Activated CD4-positive, CD25-positive, alpha-beta regulatory T cell treated with anti-CD3 and anti-CD28 coated beads, Interleukin-2, amount 50 U/mL, for 16 hours (primary cell): ENCODE measurements at places on chromosomes 4 and X.

DNA sequence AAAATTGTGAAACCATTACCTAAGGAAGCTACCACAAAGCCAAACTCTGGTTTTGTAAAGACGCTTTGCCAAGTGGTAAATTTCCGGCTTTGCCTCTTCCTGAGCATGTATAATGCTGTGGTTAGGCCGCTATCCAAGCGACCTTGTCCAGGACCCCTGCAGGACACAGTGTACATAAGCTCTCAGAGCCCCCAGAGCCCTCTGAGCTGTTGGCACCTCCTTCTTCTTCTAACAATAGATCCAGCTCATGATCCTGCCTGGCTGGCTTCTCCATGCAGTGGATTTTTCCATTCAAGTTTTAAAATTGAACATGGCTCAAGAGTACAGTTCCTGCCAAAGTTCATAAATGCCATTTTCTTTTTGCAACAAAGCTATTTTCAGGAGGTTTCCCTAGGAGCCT lies 326.7 kb downstream of the MAPK10 start:
- DNase-seq: no peak

DNA sequence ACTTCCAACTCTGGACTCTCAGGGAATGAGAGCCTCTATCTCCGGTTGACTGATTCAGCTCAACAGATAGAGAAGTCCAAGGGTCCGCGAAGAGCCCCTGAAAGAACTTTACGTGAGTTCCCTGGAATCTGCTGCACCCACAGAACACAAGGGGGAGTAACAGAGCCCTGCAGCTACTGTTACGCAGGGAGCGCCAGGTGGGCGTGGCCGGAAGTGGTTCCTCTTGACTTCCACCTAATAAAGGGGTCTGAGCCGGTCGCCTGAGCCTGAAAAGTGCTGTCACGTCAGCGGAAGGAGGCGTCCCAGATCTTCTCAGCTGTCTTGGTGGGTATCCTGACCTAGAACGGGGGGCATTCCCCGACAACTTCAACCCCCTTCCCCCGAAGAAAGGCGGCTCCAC lies at the start of gene MAGEB6:
TSS of gene MAGEB6 (plus strand) at position 237 of the 400 bp plus-strand sequence. CDS start 1,407 bp downstream, outside the sequence.
- no peak for DNase-seq

DNA sequence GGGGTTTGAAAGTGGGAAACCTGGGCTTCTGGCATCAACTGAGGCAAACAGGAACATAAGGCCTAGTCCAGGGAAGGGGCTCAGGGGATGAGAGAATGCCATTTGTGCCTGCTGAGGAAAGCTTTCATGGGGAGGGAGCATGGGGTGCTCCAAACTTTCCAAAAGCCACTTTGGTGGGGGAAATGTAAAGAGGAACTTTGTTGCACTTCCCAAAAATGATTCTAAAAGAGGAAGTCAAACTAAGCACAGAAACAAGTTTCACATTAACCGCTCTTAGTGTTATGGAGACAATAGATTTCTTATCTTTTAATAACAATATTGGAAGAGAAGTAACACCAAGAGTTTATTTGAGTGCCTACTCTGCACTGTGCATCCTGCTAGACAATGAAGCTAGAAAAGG lies 32.3 kb downstream of the GAB3 start:
- DNase-seq: no peak

DNA sequence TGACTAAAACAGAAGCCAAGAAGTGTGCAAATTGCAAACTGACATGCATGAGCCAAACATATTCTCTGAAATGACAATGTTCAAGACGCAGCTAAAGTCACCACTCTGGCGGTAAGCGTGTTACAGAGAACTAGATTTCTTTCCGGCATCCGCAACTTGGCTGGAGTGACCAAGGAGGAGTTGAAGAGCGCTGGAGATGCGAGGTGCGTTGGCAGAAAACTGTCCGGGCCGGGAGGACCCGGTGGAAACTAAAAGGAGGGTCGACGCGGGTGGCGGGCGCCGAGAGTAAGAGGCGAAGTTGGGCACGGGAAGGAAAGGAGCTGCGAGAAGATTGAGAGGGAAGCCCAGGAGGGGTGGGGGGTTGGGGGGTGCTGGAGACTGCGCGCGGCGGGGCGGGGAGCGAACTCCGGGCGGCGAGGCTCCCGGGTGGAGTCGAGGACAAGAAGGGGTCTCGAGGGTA lies 807 bp downstream of the SEL1L3 start:
- no peak for DNase-seq

DNA sequence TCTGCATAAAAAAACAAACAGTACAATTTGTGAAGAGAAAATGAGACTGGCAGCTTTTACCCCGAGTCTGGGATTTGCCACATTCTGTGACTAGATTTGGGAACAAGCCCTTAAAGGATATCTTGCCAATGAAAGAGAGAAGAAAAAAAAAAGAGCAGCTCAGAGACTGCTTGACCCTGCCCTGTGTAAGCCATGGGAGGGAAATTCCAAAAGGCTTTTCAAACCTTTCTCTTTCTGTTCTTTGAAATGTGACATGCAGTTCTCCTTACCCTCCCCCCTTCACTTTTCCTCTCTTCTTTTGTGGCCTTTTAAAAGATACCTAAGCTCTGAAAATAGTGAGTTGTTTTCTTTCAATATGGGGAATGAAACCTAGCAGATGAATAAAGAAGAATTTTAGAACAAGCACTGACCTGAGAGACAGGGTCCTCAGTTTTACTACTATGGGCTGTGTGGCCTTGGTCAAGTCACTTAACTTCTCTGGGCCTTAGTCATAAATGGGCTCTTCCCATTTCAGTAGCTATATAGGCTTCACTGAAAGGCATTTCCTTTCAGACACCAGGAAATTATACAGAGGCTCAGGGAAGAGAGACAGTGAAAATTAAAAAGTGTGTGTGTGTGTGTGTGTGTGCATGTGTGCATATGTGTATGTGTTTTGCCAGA lies 5.1 kb downstream of the CCDC160 start:
- no peak for DNase-seq

DNA sequence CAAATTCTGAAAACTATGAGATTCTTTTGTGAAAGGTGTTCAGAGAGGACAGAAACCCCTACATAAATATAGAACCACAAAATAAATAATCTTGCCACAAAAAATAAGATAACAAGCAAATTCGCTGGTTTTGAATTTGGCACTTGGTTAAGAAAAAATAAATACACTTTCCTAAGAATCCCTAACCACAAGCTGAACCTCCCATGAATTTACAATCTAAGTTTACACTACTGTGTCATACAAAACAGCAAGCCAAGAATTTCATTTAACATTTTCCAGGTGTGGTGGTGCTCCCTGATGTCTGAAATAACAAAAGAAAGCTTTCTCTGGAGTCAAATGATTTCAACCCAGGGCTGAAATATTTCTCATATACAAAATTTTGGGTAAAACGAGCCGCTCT lies 121.0 kb downstream of the KCNIP4 start:
- DNase-seq: no peak

DNA sequence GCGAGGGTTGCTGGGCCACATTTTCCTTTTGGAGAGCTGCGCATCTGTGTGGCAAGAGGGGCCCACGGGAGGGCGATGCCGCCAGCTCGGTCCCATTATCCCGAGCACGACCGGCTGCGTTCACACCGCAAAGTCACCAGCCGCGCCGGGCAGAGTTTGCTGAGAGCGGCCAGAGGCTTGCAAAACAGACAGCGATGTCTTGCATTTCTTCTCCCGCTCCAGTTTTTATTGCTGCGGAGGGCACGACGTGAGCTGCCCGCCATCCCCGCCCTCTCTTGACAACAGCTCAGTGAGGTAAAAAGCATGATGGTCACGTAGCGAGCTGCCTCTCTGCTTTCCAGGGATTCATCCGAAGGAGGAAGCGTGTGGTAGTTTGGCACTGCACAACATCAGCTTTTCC lies 102.1 kb upstream of the TENM3 start:
- DNase-seq: no peak

- no peak for DNase-seq
Measured at GRCh38 chr4:83370640-83370906, 35.9 kb upstream of the HPSE start.

DNA sequence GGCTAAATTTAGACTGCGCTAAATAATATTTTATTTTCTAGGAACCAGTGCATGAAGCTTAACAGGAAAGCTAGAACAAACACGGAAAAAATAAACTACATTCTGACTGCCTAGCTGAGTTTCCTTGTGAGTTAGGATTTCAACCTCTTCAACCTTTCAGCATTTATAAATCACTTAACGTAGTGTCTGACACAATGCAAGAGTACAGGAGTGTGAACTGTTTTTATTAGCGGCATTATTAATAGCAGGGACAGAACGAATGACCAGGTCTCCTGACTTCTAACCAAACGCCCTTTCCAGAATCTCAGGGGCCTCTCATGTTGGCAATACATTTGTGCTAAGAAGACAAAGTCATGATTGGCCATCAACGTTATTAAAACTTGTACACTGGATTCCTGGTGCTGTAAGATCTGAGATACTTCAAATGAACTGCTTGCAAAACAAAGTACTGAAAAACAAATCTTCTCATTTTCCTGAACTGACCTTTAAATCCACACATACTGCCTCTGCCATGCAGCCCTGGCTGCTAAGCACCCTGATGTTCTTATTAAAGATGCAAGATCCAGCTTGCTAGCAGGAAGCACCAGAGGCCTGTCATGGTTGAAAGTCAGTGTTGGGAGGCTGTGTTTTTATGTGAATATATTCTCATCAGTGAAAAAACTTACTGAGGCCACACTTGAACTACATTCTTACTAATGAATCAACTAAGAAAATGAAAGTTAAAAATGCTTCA lies 380.4 kb upstream of the CPEB2 start:
- no peak for DNase-seq

GRCh38 chr4:108890484-108890881 lies 127.6 kb upstream of the ETNPPL start:
- DNase-seq: no peak

GRCh38 chrX:10549280-10549679 lies 71.1 kb downstream of the MID1 start:
- DNase-seq: no peak

GRCh38 chr4:144267084-144267483 lies 126.6 kb upstream of the GYPA start:
- no peak for DNase-seq

GRCh38 chr4:31272331-31273061 lies 552.3 kb downstream of the PCDH7 start:
- DNase-seq: no peak

GRCh38 chr4:153616006-153616555 lies 68.0 kb upstream of the TLR2 start:
- no peak for DNase-seq

DNA sequence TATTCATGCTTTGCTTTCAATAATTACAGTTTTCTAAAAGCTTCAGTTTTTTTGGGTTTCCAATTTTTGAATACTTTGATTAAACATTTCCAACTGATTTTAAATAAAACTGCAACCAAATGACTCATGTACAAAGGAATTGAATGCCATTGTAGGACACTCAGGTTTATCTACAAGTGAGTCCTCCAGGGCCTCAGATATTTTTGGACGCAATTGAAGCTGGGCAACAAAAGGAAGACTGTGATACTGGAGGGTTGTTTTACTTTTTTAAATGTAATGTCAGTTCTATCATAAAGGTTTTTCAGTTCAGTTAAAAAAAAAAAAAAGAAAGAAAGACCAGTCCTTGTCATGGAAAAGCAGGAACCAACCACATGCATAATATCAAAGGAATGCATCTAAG lies 64.2 kb downstream of the MAGEA10 start:
- DNase-seq: no peak

- DNase-seq: no peak
Measured at GRCh38 chrX:85499400-85499799, 119.9 kb upstream of the POF1B start.

DNA sequence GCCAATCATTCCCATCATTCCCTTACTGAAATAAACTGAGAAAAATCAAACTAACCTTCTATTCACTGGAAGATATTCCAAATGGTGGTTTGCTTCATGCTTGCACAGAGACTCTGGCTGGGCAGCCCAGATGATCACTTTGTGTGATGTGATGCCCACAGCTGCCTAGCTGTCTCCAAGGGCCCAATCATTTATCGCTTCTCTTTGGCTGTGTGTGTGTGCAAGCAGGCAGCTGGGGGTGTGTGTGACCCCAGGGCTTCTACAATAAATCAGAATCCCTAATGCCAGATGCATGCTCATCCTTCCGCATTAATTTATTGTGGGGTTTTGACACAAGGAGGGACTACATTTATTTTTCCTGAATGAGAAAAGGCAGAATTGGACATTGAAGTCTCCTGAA lies 140.1 kb upstream of the NDP start:
- DNase-seq: no peak

- DNase-seq: no peak
Measured at GRCh38 chrX:15882704-15883539, 28.3 kb upstream of the AP1S2 start.

GRCh38 chr4:113692809-113693411 lies 68.6 kb downstream of the CAMK2D start:
- DNase-seq: no peak

DNA sequence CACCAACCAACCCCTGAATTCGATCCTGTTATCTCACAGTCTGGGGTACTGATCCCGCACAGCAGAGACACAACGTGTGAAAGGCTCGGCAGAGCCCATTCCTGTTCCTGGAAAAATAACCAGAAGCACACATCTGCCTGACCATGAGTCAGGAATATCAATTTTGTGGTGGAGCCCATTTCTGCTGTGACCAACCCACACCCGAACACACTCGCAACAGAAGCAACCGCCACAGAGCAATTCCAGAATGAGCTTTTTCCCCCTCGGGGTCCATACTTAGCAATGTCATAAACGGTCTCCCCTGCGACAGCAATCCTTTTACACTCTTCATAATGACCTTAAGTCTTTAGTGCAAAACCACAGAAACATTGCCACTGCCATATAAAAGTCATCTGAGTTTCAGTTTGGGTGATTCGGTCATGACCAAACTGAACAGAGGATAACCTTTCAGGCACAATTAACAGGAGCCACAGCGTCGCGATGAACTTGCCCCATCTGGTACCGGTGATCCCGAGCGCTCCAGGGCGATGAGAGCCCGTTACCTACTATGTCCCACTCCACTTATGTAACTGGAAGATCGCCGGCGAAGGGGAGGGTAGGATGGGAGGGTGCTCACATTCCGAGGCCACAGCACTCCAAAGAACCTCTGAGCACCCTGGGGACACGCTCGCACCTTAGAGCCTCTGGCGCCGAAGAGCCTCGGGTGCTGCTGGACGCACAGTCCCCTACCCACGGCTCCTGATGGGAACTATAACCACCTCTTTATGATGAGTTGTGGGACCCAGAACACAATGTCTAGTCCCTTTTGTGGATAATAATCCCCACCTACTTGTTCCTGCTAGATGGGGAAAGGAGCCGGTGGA lies 1.1 kb downstream of the MECP2 start:
- no peak for DNase-seq

DNA sequence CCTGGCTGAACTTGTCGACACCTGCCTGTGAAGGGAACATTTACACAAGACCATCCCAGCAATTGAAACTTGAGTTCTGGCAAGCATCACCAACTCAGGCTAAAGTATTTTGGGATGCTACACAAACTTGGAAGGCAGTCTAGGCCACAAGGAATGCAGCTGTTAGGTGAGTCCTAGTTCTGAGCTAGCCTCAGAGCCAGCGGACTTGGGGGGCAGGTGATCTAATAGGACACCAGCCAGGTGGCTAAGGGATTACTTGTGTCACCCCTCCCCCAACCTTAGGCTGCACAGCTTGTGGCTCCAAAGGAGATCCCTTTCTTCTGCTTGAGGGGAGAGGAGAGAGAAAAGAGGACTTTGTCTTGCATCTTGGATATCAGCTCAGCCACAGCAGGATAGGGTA lies 62.3 kb upstream of the DKK2 start:
- no peak for DNase-seq

GRCh38 chr4:77681792-77682191 lies 76.2 kb downstream of the CXCL13 start:
- no peak for DNase-seq
